Fibroblast of skin of right quadriceps (primary cell): ENCODE measurements at places on chromosomes 1 and 21.
A peak's percentile ranks its signal among the peaks of the same experiment; 100 is the strongest.

GRCh38 chr1:48875552-48876329, 99.0 kb upstream of the BEND5 start:
- DNase-seq, result no peak

- DNase-seq, result no peak
Observed at GRCh38 chr1:3347257-3348020, 107.0 kb upstream of the ARHGEF16 start.

DNA sequence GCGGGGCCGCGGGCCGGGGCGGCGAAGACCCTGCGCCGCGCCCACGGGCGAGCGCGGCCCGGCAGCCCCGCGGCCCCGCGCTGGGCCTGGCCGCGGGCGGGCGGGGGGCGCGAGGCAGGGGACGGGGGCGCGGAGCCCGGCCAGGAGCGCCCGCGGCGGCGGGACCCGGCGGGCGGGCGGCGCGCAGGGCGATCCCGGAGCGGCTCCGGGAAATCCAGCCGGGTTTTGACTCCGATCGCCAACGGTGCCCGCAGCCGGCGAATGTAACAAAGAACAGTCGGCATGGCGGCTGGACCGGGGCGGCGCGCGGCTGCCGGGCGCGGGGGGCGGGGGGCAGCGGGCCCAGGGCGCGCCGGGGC, 334 bp downstream of the PRDM15 start:
- peak; percentile 87 for DNase-seq

- DNase-seq, result no peak
Observed at GRCh38 chr21:44837537-44837936, 19.7 kb upstream of the SUMO3 start.

DNA sequence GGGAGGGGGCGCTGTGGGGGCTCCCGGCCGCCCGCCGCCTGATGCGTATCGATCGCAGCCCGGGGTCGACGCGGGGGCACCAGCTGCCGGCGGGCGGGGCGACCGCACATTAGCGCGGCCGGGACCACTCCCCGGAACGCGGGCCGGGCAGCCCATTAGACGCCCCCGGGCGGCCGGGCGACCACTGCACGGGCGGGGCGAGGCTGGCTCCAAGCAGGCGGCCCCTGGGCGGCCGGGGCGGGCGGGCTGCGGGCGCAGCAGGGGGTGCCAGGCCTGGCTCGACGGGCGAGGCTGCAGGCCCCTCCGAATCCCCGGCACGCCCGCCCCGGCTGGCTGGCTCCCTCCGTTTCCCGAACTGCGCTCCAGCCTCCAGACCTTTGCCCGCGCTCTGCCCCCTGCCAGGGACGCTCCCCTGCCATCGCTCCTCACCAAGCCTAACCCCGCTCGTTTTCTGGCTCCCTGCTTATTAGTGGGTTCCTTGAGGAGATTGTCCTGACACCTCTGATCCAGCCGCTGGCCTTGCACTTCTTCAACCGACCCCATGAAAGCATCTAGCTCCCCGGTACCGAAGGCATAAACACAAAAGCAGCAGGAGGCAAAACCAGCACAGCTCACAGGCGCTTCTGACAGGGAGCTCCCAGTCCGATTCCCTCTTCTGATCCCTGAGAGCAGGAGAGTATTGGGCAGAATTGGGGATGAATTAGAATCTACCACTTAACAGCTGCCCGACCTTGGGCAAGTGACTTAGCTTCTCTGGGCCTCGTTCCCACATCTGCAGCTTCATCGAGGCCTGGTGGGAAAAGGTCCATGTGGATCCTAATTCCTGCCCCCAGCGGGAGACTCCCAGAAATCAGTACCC, 92.6 kb upstream of the CASZ1 start:
- DNase-seq, result no peak
